ENCODE measurements at places on chromosomes 16 and 17.

DNA sequence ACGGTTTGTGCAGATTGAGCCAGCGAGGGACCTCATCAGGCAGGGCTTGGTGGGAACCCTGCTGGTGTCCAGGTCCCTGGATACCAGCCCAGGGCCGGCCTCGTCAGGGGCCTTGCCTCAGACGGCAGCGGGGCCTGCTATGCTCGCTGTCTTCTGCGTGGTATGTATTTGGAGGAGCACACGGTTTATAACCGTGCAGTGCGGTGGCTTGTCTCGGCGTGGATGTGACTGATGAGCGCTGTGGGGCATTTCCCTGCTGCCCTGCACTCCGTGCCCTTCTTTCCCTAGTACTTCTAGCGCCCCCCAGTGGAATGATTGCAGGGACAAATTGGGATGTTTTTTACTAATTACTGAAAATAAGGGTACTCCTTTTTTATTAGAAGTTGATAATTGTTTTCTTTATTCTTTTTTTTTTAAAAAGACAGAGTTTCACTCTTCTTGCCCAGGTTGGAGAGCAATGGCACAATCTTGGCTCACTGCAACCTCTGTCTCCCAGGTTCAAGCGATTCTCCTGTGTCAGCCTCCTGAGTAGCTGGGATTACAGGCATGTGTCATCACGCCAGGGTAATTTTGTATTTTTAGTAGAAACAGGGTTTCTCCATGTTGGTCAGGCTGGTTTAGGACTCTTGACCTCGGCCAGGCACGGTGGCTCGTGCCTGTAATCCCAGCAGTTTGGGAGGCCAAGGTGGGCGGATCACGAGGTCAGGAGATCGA lies 15.3 kb downstream of the TBCD start:
- no peak for DNase-seq

GRCh38 chr17:79046197-79046915 lies 22.4 kb downstream of the C1QTNF1 start:
- no peak for DNase-seq

DNA sequence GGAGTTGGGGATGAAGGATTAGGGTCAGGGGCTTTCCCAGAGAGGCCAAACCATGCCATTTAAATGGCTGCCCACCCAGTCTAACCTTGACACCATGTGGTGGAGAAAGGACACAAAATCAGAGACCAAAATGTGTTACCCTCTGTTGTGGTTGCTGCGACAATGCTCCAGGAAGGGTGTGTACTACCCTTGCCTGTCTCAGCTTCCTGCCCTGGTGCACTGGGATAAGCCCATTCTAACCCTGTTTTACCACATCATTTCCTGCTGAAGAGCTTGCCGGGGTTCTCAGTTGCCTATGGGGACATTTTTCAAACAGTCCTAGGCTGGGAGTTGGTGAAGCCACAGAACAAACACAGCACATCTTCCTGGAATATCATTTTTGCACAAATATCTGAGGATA lies 4.9 kb downstream of the OR4D1 start:
- DNase-seq = peak; percentile 9

DNA sequence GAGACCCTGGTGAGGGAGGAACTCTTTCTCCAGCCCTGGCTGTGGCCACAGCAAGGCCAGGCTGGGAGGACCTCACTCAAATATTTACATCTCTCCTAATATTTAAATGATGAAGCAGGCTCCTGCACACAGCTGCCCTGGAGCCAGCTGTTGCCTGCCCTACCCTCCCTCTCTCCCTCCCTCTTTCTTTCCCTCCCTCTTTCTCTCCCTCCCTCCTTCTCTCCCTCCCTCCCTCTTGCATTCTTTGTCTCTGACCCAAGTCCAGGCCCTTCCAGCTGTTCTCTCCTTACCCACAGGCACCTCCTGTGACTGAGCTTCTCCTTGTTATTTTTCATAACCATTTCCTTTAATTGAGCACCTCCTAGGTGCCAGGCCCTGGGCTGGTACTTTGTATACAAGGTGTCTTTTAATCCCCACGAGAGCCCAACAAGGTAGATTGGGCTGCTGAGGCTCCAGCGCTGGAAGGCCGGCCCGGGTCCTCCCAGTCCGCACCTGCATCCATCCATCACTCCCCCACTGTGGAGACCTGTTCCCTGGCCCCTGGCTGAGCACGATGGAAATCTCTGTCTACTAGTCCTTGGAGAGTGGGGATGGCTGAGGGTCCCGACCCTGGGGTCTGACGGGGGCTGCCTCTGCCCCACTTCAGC lies 242.3 kb downstream of the SEC14L1 start:
- no peak for DNase-seq

- no peak for DNase-seq
These were observed 4.2 kb upstream of the CRK start for GRCh38 chr17:1460233-1460632.

DNA sequence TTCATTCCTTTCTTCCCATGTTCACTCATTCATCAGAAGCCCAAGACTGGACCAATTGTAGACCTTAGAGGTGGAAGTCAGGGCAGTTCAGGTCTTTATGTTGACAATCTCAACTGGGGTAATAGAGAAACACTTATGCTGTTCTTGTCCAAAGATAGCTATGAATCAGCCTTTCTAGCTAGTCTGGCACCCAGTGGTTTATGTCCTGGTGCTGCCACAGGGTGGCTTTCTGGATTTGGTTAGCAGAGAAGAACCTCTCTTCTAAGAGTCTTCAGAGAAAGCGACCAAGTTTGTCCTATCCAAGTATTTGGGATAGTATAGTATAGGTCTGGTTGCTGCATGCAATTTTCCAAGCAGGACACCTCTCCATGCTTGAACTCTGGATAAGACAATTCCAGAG lies 83.3 kb downstream of the NOG start:
- DNase-seq = no peak

- no peak for DNase-seq
These were observed 3.8 kb downstream of the RAB37 start for GRCh38 chr17:74740641-74741387.

DNA sequence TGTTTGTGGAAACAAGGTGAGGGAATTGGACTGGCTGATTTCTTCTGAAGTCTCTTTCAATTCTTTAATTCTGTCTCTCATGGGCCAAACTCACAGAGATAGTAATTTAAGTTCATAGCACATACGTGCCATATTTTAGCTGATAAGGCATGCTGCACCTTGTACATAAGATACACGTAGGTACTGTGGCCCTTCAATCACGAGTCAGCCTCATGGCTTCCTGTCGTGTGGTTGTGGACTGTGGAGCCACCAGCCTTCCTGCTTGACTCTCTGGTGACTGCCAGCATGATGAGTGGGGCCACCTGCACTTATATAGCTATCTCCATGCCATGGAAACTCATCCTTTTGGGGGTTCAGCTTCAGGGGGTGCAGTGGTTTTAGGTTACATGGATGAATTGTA lies 25.1 kb downstream of the KSR1 start:
- no peak for DNase-seq

GRCh38 chr16:46904471-46904870 lies 20.3 kb downstream of the GPT2 start:
- DNase-seq = no peak

GRCh38 chr16:19348578-19349315 lies 63.2 kb downstream of the CLEC19A start:
- no peak for DNase-seq

DNA sequence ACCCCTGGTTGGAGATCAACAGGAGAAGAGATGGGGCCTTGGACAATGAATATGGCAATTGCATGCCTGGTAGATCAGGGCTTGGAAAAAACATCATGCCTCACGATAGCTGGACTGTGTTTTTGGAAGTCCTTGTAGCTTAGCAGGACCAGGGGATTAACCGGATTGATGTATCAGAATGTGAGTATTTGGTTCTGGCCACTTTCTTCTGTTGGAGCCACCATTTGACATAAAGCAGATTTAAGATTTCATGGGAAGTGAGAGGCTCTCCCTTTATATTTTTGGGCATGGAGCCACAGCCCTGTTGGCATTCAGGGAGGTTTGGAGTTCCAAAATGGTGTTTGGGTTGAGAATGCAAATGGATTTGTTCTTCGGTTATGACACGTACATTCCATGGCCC lies 424.7 kb upstream of the MAF start:
- no peak for DNase-seq

GRCh38 chr16:12082226-12082887 lies 105.8 kb downstream of the SNX29 start:
- no peak for DNase-seq

DNA sequence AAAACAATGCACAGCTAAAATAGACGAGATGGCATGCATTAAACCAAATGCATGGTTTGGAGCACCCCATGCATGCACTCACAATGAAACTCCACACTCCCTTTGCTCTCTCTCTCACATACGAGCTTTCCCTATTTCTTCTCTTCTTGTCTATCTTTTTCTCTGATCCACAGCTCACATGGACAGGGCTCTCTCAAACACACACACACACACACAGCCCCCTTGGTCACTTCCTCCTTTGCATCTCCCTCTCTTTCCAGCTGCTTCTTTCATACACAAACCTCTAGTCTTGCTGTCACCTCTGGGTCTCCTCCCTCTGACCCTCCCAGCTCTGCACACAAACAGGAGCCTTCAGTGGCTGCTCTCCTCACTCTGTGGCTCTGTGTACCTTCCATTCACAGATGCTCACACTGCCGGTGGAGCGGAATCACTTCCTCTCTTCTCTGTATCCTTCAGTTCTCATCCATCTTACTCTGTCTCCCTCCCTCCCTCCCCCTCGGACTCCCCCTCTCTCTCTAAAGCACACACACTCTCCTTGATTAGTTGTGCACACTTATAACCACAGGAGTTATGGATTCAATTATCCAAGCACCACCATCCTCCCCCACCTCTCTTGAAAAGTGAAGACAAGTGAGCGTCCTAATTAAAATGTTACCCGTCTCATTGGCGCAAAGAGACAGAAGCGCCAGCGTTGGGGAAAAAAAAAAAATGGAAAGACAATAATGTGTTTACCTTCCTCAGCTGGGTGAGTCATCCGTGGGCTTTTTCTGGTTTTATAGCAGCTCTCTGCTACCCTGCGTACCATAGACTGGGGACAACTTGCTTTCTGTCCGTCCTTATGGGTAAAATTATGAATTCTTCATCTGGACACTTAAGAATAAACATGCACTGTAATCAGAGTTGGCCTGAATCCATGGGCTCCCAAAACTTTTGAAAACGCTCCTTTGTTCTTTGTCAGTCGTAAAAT lies 90.8 kb downstream of the SHISA6 start:
- no peak for DNase-seq

- DNase-seq = no peak
These were observed 56.7 kb upstream of the ERCC4 start for GRCh38 chr16:13863075-13863765.

- DNase-seq = no peak
These were observed 13.9 kb downstream of the SNN start for GRCh38 chr16:11681976-11682654.

- no peak for DNase-seq
These were observed 12.9 kb downstream of the TRPV2 start for GRCh38 chr17:16428098-16428882.
